ENCODE measurements at places on chromosomes 1 and 21.

DNA sequence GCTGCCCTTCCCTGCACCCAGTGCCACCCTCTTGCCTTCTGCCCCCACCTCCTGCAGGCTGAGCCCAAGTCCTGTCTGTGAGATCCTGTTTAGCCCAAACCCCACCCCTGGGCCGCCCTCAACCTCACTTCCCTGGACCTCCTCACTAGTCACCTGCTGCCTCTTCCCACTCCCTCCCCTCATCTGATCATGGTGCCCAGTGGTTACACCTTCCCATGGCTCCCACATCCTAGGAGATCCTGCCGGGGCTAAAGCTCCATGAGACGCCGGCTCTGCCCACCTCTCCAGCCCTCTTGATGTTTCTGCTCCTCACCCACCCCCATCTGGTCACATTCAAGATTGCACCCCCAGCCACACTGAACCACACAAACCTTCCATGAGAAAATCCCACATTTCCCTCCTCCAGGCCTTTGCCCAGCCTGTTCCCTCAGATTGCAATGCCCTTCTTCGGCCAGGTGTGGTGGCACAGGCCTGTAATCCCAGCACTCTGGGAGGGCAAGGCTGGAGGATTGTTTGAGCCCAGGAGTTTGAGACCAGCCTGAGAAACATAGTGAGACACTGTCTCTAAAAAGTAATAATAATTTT, 17.0 kb downstream of the TTC39A start:
- DNase-seq = no peak

DNA sequence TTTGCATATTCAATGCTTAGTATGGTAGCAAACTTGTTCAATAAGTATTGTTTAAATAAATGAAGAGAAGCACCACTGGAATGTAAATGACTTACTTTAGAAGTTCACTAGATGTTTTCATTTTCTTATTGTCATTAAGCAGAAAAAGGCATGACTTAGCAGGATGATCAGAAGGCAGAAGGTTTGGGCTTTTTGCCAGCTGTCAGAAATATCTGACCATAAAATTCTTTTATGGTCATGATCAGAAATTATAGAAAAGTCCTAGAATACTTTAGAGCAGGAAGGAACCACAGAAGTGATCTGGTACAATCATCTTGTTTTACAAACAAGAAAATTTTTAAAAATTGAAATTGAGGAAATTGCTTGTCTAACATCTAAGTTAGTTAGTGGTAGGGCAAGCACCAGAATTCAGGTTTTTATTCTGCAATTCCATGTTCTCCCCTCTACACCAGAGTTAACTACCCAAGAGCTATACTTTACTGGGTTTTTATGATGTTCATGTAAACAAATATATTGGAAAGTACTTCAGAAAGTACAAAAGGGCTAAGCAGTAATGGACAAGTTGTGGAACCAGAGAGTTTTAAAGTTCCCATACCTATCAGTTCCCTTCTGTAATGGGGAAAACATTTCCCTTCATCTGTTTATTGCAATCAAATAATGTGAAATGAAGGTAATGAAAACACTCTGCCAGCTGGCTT, 10.1 kb downstream of the FMO5 start:
- no peak for DNase-seq

GRCh38 chr21:41765973-41766882, 624 bp downstream of the RIPK4 start:
- no peak for DNase-seq

DNA sequence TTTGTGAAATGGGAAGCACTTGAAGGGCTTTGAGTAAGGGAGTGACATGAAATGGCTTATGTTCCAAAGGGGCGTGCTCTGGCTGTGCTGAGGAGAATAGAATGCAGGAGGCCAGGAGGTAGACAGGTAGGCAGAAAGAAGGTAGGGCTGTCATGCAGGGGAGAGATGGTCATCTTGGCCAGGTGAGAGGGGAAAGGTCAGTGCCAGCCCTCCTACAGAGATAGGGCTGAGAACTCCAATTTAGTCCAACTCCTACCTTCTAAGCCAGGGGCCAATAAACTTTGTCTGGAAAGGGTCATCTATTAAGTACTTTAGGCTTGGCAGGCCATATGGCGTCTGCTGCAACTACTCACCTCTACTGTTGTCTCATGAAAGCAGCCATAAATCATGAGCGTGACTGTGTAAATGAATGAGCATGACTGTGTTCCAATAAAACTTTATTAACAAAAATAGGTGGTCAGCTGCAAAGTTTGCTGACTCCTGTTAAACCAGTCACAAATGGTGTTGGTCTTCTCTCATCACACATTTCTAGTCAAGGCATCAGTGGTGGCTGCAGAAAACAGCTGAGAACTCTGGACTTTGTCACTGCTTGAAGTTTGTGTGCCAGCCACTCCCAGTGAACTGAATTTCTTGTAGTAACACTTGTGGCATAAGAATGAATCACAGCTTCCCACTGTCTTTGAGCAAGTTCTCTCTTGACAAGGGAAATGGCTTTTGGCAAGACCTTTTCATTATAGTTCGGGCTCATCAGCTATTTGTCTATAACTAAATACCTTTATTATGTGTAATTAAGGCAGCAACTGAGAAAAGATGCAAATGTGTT, 32.0 kb upstream of the CD2 start:
- DNase-seq = no peak

DNA sequence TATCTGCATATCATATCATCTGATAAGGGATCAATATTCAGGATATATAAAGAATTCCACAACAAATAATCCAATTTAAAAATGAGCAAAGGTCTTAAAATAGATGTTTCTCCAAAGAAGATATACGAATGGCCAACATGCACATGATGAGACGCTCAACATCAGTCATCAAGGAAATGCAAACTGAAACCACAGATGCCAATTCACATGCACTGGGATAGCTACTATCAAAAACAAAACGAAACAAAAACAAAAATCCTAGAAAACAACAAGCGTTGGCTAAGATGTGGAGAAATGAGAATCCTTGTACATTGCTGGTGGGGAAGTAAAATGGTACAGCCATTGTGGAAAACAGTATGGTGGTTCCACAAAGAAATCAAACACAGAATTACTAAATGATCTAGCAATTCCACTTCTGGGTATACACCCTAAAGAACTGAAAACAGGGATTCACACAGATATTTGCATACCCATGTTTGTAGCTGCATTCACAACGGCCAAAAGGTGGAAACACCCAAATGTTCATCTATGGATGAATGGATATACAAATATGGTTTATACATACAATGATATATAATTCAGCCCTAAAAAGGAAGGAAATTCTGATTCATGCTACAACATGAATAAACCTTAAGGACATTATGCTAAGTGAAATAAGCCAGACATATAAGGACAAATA, 79.4 kb downstream of the PCSK9 start:
- no peak for DNase-seq

GRCh38 chr1:239891621-239892358, 199.9 kb upstream of the FMN2 start:
- no peak for DNase-seq

DNA sequence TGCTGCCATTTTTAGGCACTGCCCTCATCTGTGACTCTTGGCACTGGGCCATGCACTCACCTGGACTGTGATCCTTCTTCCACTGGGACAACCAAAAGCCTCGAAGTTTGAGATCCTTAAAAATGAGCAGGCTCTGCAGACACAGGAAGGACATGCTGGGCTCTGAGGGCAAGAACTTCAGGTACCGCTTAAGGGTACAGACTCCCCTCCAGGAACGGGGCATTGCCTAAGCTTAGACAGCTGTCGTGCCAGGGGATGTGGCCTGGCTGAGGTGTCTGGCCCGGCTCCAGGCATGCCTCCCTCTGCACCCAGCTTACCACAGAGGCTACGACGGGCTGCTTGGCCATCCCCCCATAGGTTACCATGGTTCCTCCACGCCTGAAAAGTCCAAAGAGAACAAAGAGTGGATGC, 14.2 kb upstream of the SRSF4 start:
- DNase-seq = no peak

DNA sequence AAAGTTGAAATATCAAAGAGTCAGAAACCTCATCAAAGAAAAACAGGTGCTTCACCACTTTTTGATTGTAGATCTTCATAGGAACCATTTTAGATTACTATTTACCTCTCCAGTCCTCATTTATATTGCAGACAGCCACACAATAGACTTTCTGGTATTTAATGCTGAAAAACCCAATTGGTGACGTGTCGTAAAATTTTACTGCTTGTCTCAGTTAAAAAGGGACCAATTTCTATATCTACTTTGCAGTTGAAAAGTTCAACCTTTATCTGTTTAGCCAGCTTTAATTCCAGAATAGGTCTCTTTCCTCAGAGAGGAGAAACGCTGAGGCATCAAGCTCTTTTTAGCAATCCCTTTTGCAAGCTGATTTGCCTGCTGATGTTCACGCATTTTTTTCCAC, 1722.4 kb downstream of the PLA2G4A start:
- no peak for DNase-seq

DNA sequence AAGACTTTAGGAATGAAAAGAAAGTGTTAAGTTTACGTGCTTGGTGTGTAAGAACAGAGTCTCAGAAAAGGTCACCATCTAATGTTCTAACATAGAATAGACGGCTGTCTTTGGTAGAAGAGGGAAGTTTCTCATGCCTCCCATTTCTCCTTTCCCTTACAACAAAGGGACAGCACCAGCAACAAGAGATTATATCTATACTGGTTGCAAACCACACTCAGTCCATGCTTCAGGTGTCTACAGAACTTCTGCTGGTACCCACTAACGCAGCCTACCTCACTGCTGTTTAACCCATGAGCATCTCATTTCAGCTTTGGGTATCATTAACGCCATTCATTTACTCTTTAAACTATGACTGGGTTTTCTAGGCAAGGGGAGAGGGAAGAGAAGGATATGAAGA, 9.2 kb upstream of the ITPKB start:
- DNase-seq = no peak

DNA sequence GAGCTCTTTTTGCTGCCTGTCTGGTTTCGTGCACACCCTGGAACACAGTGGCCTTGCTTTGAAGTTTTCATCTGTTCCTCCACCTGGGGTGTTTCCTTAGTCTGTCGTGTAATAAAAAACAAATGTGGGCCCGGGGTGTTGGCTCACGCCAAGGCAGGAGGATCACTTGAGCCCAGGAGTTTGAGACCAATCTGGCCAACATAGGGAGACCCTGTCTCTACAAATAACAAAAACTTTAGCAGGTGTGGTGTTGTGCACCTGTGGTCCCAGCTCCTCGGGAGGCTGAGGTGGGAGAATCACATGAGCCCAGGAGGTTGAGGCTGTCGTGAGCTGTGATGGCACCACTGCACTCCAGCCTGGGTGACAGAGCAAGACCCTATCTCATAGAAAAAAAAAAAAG, 4.5 kb downstream of the NCMAP start:
- no peak for DNase-seq

DNA sequence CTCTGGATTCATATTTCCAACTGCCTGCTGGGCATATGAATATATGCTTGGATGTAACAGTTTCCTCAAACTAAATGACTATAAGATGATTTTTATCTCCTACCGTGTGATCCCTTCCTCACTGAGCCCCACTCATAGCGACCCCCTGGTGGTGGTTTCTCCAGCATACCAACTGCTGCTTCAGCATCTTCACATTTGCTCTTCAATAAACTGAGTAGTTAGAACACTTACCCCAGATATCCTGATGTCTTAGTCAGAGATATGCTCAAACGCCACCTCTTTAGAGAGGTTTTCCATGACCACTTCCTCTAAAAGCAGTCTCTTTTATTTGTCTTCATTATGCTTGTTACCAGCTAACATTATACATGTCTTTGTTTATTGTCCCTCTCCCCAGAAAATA, 10.2 kb upstream of the HNRNPR start:
- DNase-seq = no peak

DNA sequence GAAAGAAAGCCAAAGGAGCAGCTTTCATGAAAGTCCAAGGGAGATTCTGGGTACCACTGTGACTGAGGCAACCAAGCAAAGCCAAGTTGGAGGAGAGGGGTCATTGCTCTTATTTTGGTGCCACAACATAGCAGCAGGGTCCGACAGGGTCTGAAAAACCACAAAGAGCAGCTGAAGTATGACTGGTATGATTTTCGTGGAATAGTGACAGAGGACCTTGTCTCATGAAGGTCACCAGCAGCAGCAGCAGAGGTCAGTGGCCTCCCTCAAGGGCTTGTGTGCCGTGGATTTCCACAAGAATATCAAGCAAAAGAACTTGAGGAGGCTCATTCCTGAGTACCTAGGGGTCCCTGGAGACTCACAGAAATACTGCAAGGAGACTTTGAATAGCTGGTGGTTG, 160.9 kb upstream of the SYT6 start:
- DNase-seq = no peak

DNA sequence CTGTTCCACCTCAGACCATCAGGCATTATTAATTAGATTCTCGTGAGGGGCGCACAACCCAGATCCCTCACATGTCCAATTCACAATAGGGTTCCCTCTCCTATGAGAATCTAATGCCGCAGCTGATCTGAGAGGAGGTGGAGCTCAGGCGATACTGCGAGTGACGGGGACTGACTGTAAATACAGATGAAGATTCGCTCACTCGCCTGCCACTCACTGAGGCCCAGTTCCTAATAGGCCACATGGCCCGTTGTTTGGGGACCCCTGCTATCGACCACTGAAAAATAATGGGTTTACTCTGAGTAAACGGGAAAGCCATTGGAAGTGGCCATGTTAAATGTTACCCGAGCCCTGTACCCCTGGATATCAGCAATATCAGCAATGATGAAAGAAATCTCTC, 65.9 kb downstream of the GRIK1 start:
- no peak for DNase-seq

DNA sequence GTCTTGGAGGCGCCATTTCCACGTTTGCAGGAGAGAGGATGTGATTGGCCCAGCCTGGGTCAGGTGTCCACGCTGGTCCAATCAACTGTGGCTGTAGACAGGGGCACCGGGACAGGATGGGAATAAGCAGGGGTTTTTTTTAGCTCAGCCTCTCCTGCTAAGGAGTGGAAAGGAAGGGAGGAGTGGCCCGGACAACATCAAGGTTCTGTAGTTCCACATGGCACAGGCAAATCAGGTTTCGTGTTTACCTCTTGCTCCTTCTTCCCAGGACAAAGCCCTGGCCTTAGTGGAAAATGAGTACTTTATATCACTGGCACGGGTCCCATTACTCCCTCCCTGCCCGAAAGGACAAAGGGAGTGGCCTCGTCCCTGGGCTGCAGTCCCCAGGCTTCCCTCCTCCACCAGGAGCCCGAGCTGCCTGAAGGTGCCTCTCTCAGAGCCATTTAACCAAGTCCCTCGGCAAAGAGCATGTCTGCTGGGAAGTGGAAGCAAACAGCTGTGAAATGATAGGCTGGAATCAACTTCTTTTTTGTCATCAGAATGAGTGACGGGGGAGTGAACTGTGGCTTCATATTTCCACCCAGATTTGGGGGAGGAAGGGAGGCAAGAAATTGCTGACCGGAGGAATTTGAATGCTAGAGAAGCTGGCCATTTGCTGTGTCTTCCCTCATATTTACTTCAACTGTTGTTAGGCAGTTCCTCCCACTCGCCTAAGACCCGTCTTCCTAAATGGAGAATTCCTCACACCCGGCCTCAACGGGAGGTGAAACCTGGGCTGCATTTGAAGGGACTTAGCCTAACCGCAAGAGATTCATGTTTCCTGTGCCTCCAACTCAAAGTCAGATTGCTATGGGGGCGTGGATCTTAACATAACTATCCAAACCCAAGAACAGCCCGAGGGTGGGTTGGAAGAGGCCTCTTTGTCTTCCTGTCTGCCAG, 84.9 kb upstream of the SLC44A3 start:
- no peak for DNase-seq

All from T-helper 17 cell (primary cell).